Stimulated activated CD8-positive, alpha-beta memory T cell treated with anti-CD3 and anti-CD28 coated beads, Interleukin-2, amount 100 ng/mL, for 1 hour (primary cell): ENCODE measurements at places on chromosomes 2 and 18.

GRCh38 chr2:19631871-19632270 is 269.9 kb downstream of the TTC32 start:
- DNase-seq, result no peak

DNA sequence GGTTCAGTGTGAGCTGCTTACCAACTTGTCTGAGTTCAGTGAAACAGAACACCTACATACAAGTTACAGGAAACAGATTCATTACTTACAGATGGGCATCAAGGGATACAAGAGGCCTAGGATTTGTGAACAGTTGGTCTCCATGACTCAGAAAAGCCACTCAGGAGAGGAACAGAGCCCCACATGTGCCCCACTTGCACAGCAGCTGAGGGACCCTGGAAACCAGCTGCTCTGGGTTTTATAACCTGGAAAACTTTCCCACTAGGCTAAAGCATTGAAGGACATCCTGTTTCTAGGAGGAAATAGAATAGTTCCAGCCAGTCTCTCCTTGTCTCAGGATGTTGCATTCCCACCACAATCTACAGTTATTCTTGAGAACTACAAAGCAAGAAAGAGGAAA is 530.0 kb downstream of the ZNF804A start:
- DNase-seq, result no peak

- DNase-seq, result no peak
Observed at GRCh38 chr2:57899898-57900297, 146.7 kb upstream of the VRK2 start.

- no peak for DNase-seq
Observed at GRCh38 chr2:33131749-33132148, 185.0 kb downstream of the LTBP1 start.

- no peak for DNase-seq
Observed at GRCh38 chr2:121055088-121055487, 229.9 kb downstream of the TFCP2L1 start.

GRCh38 chr2:133654949-133655348 is 86.7 kb upstream of the NCKAP5 start:
- no peak for DNase-seq

DNA sequence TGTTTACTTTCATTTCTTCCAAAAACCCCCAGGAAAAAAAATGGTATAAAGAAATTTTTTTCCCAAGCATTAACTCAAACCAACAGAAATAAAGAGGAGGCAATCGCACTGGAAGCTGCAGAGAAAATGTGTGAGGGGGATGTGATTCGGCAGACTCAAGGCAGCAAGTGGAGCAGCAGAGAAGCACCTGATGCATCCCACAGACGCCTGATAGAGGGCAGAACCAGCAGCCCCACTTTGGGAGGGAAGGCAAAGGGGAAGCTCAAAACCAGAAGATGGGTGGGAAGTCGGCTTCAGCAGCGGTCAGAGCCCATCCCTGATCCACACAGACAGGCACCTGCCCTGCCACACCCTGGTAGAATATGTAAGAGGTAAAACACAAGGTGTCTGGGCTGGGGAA is 12.6 kb downstream of the FTCDNL1 start:
- DNase-seq, result no peak

DNA sequence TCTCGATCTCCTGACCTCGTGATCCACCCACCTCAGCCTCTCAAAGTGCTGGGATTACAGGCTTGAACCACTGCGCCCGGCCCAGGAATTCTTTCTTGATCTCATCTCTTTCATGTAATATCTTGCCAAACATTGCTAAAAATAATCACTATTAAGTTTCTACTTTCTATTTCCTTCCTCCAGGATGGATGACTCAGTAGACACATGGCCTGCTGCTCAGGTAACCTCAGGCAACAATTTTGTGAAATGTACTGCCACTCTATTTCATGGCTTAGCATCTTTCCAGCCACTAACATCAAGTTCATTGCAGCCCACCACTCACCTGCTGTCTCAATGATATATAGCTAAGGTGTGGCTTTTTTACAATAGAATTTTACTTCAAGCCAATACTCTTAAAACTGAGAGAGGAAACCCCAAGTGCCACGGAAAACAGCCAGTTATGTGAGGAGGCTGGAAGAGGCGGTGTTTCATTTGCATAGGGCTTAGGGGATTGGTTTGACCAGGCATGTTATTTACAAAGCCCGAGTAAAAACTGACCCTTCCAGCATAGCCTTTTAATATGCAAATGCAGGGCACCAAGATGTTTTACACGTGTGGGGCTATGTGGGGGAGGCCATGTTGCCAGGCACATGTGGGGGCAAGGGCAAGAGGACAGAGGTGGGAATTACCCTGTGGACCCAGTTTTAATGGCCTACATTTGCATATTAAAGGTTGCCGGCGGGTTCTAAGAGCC is 11.3 kb upstream of the SUMO1 start:
- no peak for DNase-seq

- DNase-seq, result peak; percentile 26
Observed at GRCh38 chr18:49510393-49511115, 23.5 kb upstream of the C18orf32 start.

DNA sequence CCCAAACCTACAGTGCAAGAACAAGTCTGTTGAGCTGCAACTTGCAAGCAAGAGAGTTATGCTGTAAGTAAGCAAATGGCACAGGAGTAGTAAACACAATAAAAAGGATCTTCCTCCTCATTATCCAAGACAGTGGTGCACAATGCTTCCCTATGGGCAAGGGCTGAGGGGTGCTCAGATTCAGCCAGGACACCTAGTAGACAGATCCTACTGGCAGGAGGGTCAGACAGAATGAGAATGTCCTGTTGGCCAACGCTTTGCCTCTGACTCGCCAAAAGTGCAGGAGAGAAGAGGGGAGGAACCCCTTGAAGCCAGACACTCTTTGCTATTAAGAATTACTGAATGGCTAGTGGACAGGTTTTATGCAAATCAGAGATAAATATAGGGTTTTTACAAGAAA is 280.4 kb upstream of the SESTD1 start:
- DNase-seq, result no peak

GRCh38 chr2:133838642-133839365 is 270.5 kb upstream of the NCKAP5 start:
- no peak for DNase-seq

DNA sequence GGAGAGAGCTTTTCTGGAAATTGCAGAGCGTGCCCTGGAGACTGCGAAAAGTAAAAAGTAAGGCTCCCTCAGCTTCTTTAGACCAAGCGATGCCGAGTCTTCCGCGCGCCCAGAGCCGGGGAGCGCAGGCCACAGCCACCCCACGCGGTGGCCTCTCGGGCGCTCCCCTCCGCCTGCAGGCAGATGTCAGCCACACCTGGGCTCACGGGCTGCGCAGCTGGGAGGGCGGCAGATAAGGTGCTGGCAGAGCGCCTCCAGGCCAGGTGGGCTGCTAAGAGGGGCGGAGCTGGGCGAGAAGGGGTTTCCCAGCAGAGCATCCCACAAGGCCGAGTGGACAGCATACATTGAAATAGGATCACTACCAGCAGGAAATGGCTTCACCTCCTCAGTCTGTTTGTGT is 81.7 kb downstream of the ARHGEF4 start:
- DNase-seq, result no peak

- no peak for DNase-seq
Observed at GRCh38 chr2:102442967-102443828, 20.2 kb downstream of the IL18RAP start.

- no peak for DNase-seq
Observed at GRCh38 chr18:60646725-60647124, 274.1 kb upstream of the MC4R start.

DNA sequence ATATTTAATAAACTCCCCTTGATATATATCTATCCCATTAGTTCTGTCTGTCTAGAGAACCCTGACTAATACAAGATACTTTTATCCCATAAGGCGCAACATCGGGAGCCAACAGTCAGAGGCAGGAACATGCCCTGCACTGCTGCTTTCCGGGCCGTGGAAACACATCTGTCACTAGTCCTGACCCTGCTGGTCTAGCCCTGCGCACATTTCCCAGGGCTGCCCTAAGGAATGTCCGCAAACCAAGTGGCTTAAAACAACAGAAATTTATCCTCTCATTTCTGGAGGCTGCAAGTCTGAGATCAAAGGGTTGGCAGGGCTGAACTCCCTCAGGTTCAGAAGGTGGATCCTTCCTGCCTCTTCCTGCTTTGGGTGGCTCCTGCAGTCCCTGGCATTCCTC is 114.2 kb upstream of the TPO start:
- DNase-seq, result no peak

GRCh38 chr18:34122724-34123334 is 101.9 kb downstream of the NOL4 start:
- DNase-seq, result no peak

- no peak for DNase-seq
Observed at GRCh38 chr18:13570216-13570615, 156.1 kb downstream of the FAM210A start.

- DNase-seq, result no peak
Observed at GRCh38 chr2:109382226-109382895, 231.4 kb downstream of the SEPTIN10 start.

GRCh38 chr2:202109737-202110184 is 36.7 kb downstream of the KIAA2012 start:
- DNase-seq, result no peak

- no peak for DNase-seq
Observed at GRCh38 chr2:225254363-225254762, 145.1 kb upstream of the NYAP2 start.

DNA sequence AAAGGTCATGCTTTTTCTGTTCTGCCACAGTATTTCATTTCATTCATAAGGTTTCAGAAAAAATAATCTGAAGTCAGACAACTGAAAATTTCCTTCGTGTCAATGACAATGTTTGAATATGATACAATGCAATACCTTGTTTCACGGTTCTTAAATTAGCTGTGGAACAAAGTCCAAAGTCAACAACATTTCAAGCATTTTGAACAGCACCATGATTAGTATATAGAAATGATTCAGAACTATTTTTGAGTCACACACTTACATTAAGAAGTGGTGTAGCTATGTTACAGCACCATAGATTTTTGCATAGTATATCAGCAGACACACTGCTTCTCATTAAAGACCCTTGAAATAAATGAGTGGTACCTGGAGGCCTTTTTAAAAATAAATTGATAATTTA is 178.3 kb upstream of the DSEL start:
- no peak for DNase-seq

DNA sequence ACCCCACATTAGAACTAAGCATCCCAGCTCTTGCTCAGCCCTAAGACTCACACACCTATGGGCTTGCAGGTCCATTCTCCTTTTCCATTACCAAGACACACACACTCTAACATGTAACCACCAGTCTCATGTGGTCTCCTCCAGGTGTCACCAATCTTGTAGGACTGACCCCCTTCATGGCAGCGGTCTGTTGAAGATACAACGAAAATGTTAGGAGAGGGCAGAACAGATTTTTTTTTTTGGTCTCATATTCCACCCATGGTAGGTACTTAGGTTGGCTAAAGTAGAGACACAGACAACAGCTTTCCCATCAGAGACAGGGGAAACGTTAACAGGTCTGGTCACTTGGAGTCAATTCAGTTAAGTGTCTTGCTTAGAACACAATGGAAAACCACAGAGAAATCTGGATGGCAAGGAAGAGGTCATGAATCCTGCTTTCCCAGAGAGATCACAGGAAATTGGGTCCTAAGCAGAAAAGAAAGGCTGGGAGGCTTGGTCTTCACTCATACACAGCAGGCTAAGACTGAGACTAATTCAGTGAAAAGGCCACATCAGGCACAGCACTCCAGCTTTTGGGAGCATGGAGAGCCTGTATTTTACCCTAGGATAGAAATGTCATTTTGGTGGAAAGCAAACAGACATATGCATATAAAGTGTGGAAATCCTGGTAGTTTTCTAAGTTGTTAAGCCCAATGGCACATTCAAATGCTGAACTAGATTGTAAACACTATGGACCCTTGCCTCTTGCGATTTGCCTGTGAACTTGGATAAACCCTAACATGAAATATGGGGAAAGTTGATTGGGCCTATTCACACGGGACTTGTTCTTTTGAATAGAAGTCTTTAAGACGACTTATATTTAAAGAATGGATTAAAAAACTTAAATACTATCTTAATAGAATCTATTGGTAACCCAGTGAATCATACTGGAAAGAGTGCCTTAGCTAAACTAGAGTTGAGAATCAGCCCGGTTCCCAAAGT is 3.8 kb downstream of the FN1 start:
- no peak for DNase-seq

- DNase-seq, result no peak
Observed at GRCh38 chr18:51621864-51622160, 424.3 kb upstream of the MEX3C start.

DNA sequence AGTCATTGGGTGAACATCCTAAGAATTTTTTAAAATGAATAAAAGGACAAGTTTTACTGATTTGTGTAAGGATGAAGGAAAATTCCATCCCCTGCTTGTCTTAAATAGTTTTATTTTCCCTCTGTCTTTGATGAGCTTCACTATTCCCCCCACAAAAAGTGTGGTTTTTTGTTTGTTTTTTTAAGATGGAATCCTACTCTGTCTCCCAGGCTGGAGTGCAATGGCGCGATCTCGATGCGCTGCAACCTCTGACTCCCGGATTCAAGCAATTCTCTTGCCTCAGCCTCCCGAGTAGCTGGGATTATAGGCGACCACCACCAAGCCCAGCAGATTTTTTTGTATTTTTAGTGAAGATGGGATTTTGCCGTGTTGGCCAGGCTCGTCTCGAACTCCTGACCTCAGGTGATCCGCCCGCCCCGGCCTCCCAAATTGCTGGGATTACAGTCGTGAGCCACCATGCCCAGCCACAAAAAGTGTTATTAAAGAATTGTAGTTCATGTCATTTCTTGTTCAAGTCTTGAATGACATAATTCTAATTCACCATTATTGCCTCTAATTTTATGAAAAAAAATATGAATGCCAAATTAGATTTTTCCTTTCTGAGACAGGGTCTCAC is 91.7 kb downstream of the AGPS start:
- DNase-seq, result no peak

GRCh38 chr18:74597662-74598349 is at the start of gene ZNF407:
ZNF407 (plus strand) TSS chr18:74597870; CDS start chr18:74631020, 33,150 bp downstream.
- peak; percentile 71 for DNase-seq

DNA sequence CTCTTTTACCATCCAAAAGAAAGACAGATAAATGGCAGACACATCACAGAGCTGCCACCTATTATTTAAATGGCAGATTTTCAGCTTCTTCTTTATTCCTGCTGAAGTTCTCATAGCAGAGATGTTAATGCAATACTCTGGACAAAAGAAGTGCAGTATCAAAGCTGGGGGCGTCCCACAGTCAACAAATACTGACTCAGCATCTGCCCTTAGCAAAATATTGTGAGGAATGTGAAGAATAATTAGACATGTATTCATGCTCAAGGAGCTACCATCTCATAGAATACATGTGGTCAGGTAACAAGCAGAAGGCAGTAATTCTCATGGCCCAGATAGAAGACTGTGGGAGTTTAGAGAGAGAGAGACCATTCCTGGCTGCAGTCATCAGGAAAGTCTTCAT is 108.0 kb upstream of the TANK start:
- no peak for DNase-seq
